ENCODE measurements at places on chromosomes 7 and 10. TPM values are rescaled to one million over a fixed set of nuclear protein-coding genes. Genes with fewer than 3 reads are reported as not detected.

Gene RPEL1
- 0.05 TPM for total RNA-seq

GRCh38 chr10:65123120-65123519 is 1601.9 kb downstream of the REEP3 start:
- no peak for DNase-seq

Gene GIGYF1
- total RNA-seq: 13.8 TPM

Gene CLCN1
- 0.09 TPM for total RNA-seq

DNA sequence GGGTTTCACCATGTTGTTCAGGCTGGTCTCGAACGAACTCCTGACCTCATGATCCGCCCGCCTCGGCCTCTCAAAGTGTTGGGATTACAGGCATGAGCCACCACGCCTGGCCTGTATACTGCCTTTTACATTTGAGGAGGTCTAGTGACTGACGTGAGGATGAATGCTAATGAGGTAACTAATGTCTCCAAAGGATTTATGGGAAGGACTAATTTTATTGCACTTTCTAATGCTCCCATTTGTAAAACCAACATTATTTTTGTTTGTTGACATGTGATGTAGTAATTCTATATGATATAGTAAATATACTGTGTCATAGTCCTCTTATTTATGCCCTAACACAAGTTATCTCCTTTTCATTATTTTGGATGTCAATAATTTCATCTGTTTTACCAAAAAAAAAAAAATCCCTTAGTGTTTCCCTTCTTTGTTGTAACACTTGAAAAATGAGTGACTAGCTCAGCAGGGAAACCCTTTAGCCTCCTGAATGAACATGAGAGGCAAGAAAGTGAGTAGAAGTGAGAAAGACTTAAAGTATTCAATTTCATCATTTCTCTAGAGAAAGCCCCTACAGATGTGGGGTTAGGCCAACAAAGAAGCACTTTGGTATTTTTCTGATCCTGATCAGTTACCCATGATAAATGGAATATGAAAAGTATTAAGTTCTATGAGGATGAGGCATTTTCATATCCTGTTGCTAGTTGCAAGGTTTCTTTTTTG is 596.9 kb upstream of the PCDH15 start:
- DNase-seq: no peak

DNA sequence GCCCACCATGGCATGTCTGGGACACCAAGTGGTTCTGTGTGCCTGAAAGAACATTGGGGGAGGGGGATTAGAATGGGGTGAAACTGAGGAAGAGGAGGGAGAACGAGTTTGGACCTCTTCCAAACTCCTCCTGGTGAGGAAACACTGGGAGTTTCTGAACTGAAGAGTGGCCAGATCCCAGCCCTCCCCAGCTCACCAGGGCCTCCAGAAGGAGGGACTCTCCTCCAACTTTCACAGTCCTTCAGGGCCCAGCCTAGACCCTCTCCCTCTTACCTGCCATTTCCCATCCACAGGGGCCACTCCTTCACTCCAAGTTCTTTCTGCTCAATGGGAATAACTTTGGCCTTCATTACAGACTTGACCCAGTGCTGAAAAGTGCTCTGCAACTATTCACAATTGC is 132.0 kb upstream of the FOXK1 start:
- DNase-seq: no peak

- DNase-seq: no peak
These were observed 83.5 kb downstream of the TACC2 start for GRCh38 chr10:122072491-122072890.

DNA sequence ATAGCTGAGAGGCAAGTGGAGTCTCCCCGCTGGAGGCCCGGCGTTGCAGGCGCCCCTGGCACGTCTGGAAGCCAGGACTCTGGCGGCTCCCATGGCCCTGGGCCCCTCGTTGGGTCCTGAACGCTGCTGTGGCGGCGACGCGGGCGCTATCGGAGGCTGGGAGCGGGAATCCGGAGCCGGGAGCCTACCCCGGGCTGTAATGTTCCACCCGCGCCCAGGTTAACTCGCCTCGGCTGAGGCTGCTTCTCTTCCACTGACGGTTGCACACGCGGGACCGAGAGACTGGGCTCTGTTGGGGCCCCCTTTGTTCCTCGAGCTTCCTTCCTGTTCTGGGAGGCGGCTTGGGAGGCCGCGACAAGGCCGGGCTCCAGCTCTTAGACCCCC is 1.3 kb upstream of the HOXA5 start:
- no peak for DNase-seq

DNA sequence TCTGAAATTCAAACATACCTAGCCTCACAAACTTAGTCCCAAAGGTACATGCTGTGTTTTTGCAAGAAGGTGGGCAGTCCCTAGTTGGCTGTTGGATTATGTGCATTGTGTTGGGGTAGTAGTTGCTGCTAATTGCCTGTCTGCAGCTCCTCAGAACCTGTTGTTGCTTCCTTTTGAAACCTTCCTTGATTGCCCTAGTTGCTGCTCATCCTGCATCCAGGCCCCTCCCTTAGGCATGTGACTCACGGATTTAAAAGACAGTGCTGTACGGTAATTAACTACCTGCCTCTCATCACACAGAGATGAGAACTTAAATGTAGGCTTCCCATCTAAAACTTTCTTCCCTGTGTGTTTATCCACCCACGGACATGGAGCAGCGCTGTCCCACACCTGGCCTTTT is 67.7 kb downstream of the BMPR1A start:
- no peak for DNase-seq

DNA sequence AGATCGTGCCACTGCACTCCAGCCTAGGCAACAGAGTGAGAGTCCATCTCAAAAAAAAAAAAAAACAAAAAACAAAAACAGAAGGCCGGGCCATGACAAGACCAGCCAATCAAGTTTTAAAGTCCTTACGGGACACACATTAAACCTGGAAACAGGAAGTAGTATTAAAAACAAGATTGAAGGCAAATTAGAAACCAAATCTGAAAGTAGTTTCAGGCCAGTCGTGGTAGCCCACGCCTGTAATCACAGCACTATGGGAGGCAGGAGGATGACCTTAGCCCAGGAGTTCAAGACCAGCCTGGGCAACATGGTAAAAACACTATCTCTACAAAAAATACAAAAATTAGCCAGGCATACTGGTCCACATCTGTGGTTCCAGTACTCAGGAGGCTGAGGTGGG is 18.1 kb downstream of the PSAP start:
- DNase-seq: no peak

GRCh38 chr7:88344956-88345832 is 38.5 kb upstream of the STEAP4 start:
- no peak for DNase-seq
